Heart left ventricle (tissue), 16 donors: ENCODE measurements at places on chromosomes 4 and X.

DNA sequence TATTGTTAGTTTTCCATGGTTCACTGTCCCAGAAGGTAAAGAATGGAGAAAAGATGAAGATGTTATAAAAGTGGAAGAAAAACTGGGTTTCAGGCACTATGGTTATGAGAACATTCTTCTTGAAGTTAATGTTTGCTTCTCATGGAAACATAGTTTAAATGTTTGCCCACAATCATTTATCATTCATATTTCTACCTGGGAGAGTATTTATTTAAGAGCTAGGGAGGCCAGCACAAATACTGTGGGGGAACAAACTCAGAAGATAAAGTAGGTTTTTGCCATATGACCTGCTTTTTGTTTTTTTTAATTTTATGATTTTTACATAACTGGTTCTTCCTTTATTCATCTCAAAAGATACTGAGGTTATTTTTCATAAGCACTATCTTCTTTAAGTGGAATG lies 96.8 kb downstream of the GC start:
- no peak for DNase-seq

DNA sequence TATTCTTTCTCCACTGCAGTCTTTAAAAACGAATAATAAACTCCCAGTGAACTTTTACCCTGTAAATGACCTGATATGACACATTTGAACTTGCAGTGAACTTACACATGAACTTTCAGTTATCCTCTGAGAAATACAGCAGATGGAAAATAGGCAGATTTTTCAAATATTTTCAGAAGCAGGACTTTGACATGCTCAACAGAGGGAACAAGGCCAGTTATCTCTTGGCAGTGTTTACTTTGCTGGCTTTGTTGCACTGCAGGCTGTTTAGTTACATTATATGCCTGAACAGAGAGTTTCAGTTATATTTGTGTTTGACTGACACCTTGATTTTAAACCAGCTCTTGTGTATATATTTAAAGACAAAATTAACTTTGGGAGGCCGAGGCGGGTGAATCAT lies 47.6 kb upstream of the FGG start:
- no peak for DNase-seq

GRCh38 chr4:143514497-143514896 lies 995 bp downstream of the SMARCA5 start:
- DNase-seq, result peak; percentile 66

DNA sequence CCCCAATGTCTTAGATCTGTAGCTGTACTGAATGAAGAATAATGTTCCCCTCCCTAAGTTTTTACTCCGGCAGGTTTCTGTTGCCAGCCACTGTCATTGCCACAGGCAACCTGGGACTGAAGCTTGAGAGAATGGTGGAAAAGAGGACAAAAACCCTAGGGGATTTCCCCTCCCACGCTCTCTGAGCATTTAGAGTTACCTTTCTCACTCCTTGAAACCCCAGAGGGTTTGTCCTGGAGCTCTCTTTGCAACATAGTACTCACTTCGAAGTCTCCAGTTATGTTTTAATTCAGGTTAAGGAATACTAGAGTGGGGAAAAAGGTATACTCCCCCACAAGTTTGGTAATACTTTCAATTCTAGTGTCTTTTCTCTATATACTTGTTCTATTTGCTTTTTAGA lies 31.5 kb downstream of the F8 start:
- no peak for DNase-seq

GRCh38 chr4:174292473-174292872 lies 8.8 kb downstream of the CEP44 start:
- no peak for DNase-seq

GRCh38 chrX:127570276-127570675 lies 481.9 kb downstream of the ACTRT1 start:
- no peak for DNase-seq
